Small intestine (tissue), 16 donors: ENCODE measurements at places on chromosomes 4 and X.

GRCh38 chr4:79364061-79364460 is 38.2 kb upstream of the NAA11 start:
- no peak for DNase-seq

DNA sequence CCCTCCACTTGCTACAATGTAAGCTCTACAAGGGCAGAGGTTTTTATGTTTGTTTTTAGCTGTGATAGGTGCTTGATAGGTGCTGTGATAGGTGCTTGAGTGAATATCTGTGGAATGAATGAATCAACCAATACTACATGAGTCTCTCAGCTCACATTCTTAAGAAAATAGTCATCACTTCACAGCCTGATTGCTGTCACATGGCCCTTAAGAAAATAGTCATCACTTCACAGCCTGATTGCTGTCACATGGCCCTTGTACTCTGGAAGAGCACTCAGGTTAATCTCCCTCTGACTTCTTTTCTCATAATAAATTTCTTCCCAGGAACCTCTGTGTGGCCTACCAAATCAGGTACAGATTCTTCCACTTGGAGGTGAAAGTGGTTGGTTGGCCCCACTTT is 335.2 kb downstream of the TENM3 start:
- peak; percentile 88 for DNase-seq

GRCh38 chrX:12269484-12269883 is 131.2 kb downstream of the FRMPD4 start:
- no peak for DNase-seq

DNA sequence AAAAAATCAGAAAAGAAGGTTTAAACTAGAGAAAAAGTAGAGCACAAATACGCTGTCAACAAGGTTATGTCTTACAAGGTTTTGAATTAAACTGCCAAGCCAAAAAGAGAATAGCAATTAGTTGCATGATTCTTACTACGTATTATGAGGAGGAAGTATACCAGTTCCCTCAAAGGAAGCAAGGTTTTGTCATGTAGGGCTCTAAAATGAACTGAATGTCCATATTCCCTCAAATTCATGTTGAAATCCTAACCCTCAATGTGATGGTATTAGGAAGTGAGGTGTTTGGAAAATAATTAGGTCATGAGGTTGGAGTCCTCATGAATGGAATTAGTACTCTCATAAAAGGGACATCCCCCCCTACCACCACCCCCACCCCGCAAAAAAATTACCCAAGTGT is 201.0 kb downstream of the FBXW7 start:
- no peak for DNase-seq

DNA sequence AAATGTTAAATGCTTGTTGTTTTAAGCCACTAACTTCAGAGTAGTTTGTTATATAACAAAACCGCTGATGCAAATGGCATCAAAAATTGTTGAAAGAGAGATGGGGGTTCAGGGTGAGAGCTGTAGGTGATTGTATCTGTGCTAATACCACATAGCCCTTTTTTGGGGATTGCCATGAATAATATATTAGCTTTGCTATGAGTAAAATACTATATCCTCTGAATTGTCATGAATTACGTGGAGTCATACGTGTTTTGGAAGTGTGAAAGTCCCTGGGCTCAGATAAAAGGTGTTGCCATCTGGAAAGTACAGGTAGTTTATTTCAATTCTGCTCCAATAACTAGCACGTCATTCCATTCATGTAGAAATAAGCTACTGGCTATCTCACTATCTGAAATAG is 30.6 kb downstream of the DYNLT3 start:
- no peak for DNase-seq

DNA sequence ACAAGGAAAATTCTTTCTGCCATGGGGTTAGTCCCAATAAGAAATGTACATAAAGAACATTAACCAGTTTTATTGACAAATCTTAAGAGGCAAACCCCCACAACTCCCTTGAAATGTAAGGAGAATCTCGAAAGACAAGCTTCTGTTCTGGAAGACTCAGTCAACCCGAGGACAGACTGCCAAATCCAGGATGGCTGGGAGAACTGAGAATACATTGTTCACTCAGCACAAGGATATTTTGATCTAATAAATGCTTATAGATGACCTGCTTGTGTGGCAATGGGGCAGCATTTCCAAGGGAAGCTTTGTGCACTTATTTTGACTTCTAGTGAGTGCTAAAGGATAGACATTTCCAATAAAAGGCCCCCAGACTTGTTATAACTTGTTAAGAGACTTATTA is 280.4 kb downstream of the DHX15 start:
- no peak for DNase-seq

DNA sequence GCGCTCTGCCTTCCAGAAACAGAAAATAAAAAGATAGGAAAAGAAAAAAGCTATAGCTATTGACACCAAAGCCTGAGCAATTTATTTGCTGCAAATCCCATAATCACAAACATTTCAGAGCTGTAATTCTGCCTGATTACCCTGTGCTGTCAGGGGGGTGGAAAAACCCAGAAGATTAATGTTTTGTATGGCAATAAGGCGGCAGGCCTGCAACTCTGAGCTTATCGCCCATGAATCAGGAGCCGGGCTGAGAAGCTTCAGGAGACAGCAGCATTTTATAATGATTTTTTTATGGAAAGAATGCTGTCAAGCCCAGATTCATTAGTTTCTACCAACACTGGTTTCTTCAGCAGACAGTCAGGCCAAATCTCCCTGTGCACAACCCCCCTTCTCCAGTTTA is 82.6 kb upstream of the TMEM164 start:
- no peak for DNase-seq

GRCh38 chr4:146098397-146098796 is 77.1 kb upstream of the LSM6 start:
- no peak for DNase-seq

GRCh38 chr4:28772066-28772465 is 1911.4 kb downstream of the STIM2 start:
- DNase-seq = no peak

GRCh38 chr4:28966982-28967381 is 1753.2 kb upstream of the PCDH7 start:
- no peak for DNase-seq

GRCh38 chr4:47737326-47737725 is 100.5 kb downstream of the CORIN start:
- DNase-seq = no peak

DNA sequence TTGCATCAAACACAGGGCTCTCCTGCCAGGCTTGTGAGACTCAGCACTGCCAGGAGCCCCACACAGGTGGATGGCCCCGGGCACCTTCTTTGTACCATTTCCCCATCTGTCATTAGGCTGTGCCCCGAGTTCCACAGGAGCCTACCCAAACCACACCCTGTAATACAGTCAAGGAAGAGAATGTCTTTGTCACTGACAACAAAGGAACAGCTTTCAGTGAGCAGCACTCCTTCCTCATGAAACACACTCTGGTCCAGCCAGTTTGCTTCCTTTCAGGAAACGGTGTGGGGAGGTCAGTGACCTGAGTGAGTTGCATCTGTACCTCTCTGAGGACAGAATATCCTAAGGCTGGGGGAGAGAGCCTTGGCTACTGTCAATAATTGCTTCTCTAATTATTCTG is 53.7 kb downstream of the LNX1 start:
- DNase-seq = no peak

GRCh38 chr4:123113155-123113554 is 190.8 kb upstream of the NUDT6 start:
- DNase-seq = peak; percentile 18

DNA sequence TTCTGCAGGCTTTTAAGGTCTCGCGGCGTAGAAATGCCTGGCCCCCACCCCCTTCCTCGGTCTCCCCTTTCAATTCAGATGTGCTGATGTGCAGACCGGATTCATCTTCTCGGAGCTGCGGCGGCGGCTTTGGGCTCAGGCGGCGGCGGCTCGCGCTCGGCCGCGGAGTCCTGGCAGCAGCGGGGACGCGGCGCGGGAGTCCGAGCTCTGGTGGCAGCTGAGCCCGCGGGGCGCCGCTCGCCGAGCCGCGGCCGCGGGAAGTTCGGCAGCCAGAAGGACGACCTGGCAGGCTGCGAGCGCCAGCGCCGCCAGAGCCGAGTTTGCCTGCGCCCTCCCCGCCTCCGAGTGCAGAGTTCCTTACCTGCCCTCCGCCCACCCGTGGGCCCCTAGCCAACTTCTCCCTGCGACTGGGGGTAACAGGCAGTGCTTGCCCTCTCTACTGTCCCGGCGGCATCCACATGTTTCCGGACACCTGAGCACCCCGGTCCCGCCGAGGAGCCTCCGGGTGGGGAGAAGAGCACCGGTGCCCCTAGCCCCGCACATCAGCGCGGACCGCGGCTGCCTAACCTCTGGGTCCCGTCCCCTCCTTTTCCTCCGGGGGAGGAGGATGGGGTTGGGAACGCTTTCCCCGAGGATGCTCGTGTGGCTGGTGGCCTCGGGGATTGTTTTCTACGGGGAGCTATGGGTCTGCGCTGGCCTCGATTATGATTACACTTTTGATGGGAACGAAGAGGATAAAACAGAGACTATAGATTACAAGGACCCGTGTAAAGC is 448 bp downstream of the TLL1 start:
- peak; percentile 40 for DNase-seq

DNA sequence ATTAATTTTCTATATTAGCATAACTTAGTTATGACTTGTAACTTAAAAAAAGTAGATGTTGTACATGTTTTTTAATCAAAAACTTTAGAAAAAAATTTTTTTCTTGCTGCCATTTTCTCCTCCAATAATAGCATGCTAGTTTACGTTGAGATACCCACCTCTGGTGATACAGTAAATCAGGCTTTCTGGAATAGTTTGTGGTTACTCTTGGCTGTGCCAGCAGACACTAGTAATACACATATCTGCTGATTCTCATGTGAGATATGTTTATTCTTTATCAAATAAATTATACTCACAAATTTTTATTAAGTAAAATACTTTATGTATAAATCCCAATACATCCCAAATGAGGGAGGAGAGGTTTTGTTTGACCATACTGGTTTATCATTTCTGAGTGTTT is 117.3 kb downstream of the KLHL8 start:
- no peak for DNase-seq

GRCh38 chr4:56674984-56675383 is 6.1 kb downstream of the HOPX start:
- no peak for DNase-seq

- peak; percentile 44 for DNase-seq
These were observed 26.8 kb upstream of the GK start for GRCh38 chrX:30626402-30626801.

- DNase-seq = no peak
These were observed 221.7 kb downstream of the RBMX2 start for GRCh38 chrX:130623518-130623917.

DNA sequence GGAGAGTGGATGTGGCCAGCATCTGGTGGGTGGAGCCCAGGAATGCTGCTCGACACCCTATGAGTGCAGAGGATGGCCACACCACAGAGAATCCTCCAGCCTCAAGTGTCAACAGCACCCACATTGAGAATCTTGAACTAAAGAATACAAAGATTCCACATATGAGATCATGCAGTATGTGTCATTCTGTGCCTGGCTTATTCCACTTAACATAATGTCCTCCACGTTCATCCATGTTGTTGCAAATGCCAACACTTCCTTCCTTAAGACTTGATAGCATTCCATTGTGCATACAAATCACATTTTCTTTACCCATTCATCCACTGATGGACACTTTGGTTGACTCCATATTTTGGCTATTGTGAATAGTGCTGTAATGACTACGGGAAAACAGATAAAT is 145.8 kb downstream of the PRKX start:
- no peak for DNase-seq

DNA sequence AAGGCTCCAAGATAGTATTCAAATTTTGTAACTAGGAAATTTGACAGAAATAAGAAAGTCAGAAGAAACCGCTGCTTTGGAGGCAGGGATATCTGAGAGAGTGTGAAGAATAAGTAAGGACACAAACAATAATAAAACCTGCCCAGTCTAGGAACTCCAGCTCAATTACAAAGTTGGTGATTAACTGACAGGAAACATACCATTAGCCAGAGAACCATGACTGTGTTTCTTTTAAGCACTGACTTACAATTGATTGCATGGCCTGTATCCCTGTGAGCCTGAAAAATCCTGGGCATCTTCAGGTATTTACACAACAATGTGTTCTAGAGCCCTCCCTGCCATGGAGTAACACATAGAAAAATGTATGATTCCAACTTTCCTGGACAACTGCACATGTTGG is 127.4 kb downstream of the GRIA3 start:
- DNase-seq = no peak

GRCh38 chrX:20230406-20230805 is 36.3 kb downstream of the RPS6KA3 start:
- DNase-seq = no peak

GRCh38 chr4:24688453-24688852 is 104.1 kb upstream of the DHX15 start:
- DNase-seq = no peak

DNA sequence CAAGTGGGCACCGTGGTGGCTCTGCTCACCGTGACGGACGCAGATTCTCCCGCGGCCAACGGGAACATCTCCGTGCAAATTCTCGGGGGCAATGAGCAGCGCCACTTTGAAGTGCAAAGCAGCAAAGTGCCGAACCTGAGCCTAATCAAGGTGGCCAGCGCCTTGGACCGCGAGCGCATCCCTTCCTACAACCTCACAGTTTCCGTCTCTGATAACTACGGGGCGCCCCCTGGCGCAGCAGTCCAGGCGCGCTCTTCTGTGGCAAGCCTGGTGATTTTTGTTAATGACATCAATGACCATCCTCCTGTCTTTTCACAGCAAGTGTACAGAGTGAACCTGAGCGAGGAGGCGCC is 2.7 kb downstream of the FAT4 start:
- DNase-seq = no peak

DNA sequence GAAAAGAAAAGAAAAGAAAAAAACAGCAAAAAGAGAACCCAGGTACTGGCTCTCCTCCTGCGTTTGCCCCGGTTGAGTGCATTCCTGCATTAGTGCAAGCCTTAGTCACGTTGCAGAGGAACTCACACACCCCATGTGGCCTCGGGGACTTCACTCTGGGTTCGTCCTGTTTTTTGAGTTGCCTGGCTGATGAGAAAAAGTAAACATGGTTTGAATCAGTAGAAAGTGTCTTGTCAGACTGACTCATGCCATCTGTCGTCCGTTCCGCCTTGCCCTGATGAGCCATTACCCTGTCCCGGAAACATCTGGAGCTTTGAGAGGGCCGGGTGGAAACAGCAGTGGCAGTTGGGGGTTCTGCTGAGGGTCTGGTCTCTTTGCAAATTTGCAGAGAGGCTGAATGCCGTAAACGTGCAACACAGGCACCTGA is 16.3 kb downstream of the CD99 start:
- peak; percentile 55 for DNase-seq

- DNase-seq = no peak
These were observed 64.7 kb downstream of the TMEM156 start for GRCh38 chr4:38967260-38968095.

GRCh38 chr4:80065601-80066000 is 7.4 kb downstream of the ANTXR2 start:
- DNase-seq = no peak

- no peak for DNase-seq
These were observed 62.2 kb upstream of the SPANXD start for GRCh38 chrX:141760761-141761160.

- DNase-seq = no peak
These were observed 75.1 kb downstream of the MXRA5 start for GRCh38 chrX:3271183-3271833.

GRCh38 chr4:52638717-52639116 is 20.4 kb downstream of the USP46 start:
- DNase-seq = no peak

GRCh38 chr4:139416073-139416673 is 37.7 kb upstream of the RAB33B start:
- DNase-seq = peak; percentile 53
